Lower lobe of right lung (tissue), 2 donors: ENCODE measurements at places on chromosomes 11 and 22. TPM values are rescaled to one million over a fixed set of nuclear protein-coding genes. Genes with fewer than 3 reads are reported as not detected.
A peak's percentile ranks its signal among the peaks of the same experiment; 100 is the strongest.

The TSG101 gene
- 61.8 TPM for total RNA-seq

The KRTAP5-11 gene
- total RNA-seq, result not detected

GRCh38 chr11:69504576-69505335 lies 23.3 kb downstream of the LINC01488 start:
- H3K36me3 ChIP-seq, result no peaks in the 10 kb centered on the region
- no peak overlapping the region for H3K4me3 ChIP-seq
- H3K27ac ChIP-seq, result no peak overlapping the region
- H3K4me1 ChIP-seq, result no peaks in the 10 kb centered on the region
- H3K27me3 ChIP-seq, result no peaks in the 10 kb centered on the region

The ART1 gene
- 1.0 TPM for total RNA-seq

- H3K27ac ChIP-seq, result no peak overlapping the region
- H3K27me3 ChIP-seq, result no peaks in the 10 kb centered on the region
- no peak for DNase-seq
- H3K36me3 ChIP-seq, result no peaks in the 10 kb centered on the region
- no peaks in the 10 kb centered on the region for H3K4me1 ChIP-seq
Measured at GRCh38 chr11:90722552-90723190, 499.8 kb upstream of the CHORDC1 start.

DNA sequence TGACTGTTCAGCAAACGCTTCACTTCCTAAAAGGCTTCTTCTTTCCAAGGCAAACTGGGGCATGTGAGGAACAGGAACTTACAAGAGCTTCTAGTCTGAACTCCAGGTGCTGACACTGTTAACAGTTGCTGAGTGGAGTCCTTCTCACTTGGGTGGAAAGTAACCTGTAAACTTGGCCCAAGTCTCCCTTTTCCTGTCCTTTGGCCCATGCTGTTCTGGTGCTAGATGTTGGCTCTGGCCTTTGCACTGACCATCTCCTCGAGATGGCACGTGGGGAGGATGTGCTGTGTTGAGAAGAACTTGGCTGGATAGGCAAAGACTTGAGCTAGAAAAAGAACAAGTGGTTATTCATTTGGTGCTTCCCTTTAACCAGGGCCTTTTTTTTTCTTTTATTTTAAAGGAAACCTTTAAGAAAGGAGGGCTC lies 53.6 kb downstream of the PTPRJ start:
- H3K36me3 ChIP-seq, result no peaks in the 10 kb centered on the region
- H3K4me1 ChIP-seq, result peaks cover 64% of the 10 kb centered on the region
- no peaks in the 10 kb centered on the region for H3K27me3 ChIP-seq
- no peak for DNase-seq
- no peak overlapping the region for H3K27ac ChIP-seq

- peak overlapping the region; percentile 5 for H3K27ac ChIP-seq
- H3K36me3 ChIP-seq, result no peaks in the 10 kb centered on the region
- H3K27me3 ChIP-seq, result no peaks in the 10 kb centered on the region
- no peak overlapping the region for H3K4me3 ChIP-seq
- peaks cover 23% of the 10 kb centered on the region for H3K4me1 ChIP-seq
Measured at GRCh38 chr22:25018009-25018408, 65.5 kb downstream of the KIAA1671 start.

DNA sequence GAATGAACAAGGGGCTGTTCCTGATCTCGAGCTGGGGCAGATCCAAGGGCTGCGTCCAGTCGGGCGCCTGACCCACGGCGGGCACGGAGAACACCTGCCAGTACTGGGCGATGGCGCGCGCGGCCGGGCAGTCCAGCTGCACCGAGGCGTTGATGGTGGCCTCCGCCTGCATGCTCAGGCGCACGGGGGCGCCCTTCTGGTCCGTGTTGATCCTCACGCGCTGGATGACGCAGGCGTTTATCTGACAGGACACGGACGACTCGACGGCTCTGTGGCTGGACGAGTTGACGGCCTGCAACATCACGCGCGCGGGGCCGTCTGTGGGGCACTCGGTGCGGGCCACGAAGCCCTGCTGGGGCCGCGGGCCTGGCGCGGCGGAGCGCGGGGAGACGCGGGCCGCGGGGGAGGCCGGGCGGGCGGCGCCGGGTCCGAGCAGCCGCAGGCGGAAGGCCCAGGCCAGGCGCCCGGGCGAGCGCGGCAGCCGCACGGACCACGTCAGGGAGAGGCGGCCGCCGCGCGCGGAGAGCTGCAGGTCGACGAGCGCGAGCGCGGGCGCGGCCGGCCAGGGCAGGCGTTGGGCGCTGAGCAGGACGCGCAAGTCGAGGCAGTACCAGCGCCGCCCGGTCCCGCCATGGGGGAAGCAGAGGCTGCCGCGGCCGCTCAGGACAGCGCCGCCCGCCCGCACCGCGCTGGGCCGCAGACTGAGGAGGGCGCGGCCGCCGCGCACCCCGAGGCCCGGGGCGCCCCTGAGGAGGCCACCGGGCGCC lies 511 bp downstream of the PKDREJ start:
- H3K27me3 ChIP-seq, result peaks cover 10% of the 10 kb centered on the region
- DNase-seq, result peak; percentile 84
- H3K27ac ChIP-seq, result no peak overlapping the region
- H3K36me3 ChIP-seq, result no peaks in the 10 kb centered on the region

DNA sequence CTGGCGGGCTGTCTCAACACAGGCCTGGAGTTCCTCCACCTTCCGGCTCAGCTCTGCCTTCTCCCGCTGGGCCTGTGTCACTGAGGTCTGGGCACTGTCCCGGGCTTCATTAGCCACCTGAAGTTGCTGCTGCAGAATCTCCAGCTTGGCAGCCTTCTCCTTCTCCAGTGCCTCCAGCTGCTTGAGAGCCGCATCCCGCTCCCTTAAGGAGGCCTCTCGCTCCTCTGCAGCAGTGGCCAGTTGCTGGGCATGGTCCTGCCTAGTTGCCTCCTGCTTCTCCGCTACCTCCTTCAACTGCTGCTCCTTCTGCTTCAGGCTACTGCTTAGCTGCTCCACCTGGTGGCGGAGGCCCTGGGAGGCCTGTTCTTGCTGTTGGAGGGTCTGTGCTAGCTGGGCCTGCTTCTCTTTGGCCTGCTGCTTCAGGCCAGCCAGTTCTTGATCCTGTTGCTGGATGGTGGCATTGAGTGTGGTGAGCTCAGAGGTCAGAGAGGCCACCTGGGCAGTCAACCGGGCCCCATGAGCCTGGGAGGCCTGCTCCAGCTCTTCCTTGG lies 16.9 kb downstream of the IL18BP start:
- no peak for DNase-seq
- H3K27ac ChIP-seq, result no peak overlapping the region
- peaks cover 100% of the 10 kb centered on the region for H3K36me3 ChIP-seq
- H3K4me3 ChIP-seq, result no peak overlapping the region
- peaks cover 26% of the 10 kb centered on the region for H3K4me1 ChIP-seq
- no peaks in the 10 kb centered on the region for H3K27me3 ChIP-seq

The CRY2 gene
- total RNA-seq, result 62.3 TPM
